ENCODE measurements at places on chromosomes 7 and 10.

DNA sequence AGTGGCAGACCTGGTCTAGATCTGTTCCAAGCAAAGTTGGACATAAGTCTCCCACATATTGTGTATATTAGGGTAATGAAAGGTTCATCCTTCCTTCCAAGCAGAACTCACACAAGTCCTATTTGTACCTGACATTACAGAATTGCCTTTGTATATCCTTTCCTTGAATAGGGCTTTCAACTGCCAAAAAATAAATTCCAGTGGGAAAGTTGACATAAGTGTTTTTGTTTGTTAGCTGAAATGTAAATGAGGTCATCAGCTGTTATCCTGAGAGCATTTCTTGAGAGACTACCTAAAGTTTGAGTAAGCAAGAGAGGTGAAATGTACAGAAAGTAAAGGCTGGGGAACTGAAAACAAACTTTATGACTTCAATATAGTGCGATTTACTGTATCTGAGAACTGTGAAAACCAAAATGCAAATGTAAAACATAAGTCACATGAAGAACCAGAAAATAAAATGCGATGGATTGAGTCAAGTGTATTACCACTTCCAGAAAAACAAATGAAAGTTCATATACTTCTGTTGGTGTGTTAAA lies 527.3 kb upstream of the SEMA3D start:
- DNase-seq: no peak

DNA sequence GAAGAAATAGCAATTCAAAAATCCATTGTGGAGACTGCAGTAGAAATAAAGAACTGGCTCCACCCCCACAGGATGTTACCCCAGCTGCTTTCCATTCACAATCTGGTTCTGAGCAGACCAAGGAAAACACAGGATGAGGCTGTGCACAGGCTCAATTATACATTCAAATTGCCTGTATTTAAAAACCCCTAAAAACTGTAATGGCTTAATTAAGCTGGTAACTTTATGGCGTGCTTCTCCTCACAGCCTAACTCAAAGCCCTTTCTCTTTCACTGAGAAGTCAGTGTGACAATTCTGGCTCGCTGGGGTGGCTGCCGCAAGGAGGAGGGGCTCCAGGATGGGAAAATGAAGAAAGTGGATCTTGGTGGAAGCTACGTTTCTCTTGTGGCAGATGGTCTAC lies 1191.1 kb downstream of the SORCS1 start:
- no peak for DNase-seq

GRCh38 chr10:114704679-114705078 lies 46.6 kb upstream of the ABLIM1 start:
- no peak for DNase-seq

DNA sequence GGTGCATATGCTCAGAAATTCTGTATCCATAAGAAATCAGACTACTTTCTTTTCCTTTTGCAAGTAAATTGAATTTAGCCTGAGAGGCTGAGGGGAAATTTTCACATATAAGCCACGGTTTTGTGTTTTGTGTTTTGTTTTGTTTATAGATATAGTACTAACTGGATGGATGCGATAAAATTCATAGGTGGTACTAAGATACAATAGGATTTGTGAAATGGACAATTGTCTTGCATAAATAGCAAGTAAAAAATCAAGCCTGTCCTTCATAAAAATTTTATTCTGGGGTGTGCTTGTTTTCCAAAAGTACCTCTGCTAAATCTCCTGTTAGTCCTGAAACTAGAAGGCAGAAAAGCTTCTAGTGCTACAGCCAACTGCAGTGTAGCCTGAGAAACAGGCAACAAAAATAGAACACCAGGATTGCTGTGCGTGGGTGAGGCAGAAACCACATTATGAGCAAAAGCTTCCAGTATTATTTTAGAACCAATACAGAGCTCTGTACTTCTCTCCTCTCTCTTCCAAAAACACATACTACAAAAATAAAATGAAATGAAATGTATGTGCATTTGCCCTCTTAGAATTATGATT lies 634 bp upstream of the HDAC9 start:
- no peak for DNase-seq

- DNase-seq: no peak
Observed at GRCh38 chr10:108422286-108422685, 1257.8 kb upstream of the SORCS1 start.

DNA sequence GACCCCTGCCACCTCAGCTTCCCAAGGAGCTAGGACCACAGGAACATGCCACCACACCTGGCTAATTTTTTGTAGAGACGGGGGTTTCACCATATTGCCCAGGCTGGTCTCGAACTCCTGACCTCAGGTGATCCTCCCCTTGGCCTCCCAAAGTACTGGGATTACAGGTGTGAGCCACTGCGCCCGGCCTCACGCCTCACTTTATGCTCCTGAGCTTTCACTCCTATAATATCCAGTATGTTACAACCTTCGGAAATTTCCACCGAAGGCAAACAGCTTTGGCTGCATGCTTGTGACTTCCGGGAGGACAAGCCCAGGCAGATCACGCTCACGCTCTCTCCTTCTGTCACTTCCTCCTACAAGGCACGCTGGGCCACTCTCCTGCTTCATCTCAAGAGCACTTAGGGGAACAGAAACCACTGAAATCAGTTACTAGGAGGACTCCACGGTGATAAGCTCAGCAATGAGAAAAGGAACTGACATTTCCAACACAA lies 4.4 kb upstream of the MAD1L1 start:
- DNase-seq: peak; percentile 92

- DNase-seq: no peak
Observed at GRCh38 chr10:98224996-98225395, 43.0 kb downstream of the LOXL4 start.

DNA sequence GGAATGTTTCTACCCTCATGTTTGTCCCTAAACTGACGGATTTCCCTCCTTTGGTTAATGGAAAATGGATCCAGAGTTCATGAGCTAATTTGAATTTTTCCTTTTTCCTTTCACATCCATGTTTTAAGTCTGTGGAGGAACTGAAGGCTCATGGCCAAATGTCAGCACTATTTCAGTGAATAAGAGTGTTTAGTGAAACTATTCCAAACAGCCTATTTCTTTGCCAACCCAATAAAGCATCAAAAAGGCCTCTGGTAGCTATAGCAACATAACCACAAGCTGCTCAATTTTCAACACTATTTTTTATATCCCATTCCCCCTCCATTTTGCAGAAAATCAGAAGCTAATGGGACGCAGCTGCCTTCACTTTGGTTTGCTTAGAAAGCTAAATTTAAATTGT lies 1454.1 kb downstream of the GATA3 start:
- DNase-seq: no peak

- DNase-seq: no peak
Observed at GRCh38 chr10:103819493-103819892, 35.9 kb downstream of the SH3PXD2A start.

- DNase-seq: no peak
Observed at GRCh38 chr10:10208196-10208595, 809.5 kb upstream of the CELF2 start.

GRCh38 chr10:53358536-53358935 lies 586.0 kb upstream of the MBL2 start:
- no peak for DNase-seq

DNA sequence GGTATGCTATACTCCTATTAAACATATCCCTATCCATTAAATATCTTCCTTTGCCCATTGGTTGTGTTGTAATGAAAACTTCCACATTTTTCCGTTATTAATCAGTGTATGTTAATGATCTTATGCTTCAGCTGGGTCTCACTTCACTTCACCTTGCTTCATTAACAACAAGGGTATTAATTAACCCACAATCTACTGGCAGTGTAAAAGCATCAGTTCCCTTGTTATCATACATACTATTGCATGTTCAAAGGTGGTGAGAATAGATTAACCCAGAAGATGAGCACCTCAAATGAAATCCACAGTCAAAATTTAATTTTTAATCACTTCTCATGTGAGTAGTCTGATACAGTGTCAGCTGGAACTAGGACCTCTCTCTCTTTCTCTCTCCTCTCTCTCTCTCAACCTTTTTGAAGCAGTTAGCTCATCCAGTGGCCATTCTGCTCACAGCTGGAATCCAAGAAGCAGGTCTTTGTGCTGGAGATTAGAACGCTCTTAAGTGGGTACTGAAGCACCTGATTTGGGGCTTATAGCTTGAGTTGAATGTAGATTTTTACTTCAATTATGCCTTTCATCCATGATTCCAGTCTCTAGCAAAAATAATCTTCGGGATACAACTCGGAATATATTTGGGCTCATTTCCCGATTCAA lies 172.3 kb downstream of the RAPGEF5 start:
- DNase-seq: no peak

DNA sequence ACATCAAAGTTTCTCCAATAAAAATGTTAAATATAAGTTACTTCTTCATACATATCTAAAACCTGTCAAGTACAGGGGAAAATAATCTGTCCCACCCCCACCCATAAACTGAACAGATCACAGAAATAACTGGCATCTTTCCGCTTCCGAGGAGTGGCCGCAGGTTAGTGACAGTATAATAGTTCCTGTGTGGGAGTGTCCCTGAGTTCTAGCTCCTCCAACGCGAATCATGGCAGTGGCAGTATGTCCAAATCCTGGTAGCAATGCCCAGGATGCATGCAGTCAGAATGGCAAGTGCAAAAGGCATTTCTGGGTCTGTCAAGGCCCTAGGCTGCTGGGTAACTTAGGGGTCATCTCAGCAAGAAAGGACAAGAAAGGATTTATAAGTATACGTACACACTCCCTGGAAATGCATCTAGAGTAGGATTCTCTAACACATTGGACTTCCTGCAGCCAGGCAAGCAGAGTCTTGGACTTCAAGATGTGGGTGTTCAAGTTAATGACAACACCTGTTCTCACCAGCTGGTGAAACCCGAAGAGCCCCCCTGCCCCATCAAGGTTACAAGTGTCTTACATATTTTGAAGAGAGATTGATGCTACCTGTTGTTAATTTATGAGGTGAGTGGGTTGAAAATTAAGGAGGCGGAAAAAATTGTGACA lies 94.4 kb upstream of the COL1A2 start:
- no peak for DNase-seq

DNA sequence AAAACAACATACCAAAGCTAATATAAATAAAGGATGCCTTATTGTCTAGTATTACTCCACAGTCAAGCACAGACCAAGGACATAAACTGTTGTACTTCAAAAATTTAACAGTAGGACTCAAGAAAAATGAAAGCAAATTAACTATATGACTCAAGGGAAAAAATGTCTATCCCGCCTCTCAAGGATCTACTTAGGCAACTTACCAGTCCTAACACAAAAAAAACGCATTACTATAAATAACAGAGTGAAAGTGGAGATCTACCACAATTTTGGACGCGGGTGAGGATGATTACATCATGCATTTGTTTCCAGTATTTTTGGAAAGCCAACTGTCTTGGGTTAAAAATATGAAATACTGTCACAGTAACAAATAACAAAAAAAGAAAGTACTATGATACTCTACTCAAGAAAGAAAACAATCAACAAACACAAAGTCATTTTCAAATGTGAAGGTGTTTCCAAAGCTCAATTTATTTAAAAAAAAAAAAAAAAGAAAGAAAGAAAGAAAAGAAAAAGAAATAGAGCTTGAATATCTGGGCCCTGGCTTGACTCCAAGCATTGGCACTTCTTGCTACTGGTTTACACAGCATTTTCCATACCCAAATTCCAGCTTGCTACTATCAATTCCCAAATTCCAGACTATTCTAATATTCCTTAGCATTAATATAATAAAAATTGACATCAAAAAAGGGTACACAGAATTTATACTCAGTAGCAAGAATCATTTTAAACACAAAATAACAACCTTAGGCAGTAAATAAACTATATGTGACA lies 99.4 kb downstream of the RSU1 start:
- DNase-seq: no peak
